Mucosa of gallbladder (tissue), 1 donor: ENCODE measurements at places on chromosomes 6 and 20. TPM values are rescaled to one million over a fixed set of nuclear protein-coding genes. Genes with fewer than 3 reads are reported as not detected.
A peak's percentile ranks its signal among the peaks of the same experiment; 100 is the strongest.

The TSHZ2 gene
- 42.9 TPM for total RNA-seq

The MAFB gene
- total RNA-seq, result 22.5 TPM

DNA sequence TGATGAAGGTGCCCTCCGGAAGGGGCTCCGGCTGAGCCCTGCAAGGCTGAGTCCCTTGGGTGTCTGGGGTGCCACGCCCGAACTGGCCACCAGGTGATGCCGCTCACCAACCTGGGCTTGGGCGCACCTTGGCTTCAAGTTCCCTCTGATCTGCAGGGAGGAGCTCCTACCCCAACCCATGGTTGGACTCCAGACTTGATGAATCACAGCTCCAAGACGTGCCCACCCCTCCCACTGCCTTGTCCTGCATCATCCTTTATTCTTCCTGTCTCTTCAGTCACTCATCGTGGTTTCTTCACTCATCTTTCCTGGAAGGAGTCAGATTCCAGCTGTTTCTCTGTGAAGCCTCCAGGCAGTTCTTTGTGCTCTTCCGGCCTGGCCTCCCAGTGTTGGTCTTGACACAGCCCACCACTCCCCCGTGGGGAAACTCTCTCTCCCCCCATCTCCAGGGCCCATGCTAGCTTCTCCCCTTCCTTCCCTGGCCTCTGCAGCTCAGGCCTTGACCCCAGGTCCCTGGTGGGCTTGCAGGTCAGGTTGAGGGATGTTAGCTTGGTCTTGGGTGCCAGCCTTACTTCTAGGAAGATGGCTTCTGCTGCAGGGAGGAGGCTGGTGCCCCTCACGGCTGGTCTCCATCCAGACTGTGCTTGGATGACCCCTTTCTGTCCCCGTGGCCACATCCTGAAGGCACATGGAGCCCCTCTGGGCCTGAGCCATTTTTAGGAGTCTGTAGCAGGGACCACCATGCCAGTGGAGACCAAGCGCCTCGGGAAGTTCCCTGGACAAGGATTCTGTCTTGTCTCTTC lies 2.6 kb upstream of the ZBP1 start:
- peak; percentile 56 for DNase-seq

DNA sequence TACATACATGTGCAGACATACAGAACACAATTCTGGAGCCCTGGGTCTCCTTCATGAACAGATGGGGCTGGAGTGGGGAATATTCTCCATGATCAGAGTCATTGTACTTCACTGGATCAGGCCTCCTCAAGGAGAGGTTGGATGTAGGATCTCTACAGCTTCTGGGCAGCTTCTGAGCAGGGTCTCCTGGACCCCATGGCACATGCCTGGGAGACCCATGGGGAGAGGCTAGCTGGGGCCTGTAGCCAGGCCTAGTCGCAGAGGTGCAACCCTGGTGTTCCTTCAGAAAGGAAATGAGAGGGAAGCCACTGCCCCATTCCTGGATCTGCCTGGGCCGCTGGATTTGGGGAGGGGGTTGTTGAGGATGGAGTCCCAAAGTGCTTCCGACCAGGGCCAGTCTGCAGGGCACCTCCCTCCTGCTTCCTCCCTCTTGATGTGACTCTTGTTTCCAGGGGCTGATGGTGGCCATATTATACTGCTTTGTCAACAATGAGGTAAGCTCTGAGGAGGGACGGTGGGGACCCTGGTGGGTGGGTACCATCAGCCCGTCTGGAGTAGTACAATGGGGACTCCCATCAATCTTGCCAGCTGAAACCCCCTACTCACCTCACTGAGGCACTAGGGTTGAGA lies 31.8 kb downstream of the GLP1R start:
- no peak for DNase-seq

DNA sequence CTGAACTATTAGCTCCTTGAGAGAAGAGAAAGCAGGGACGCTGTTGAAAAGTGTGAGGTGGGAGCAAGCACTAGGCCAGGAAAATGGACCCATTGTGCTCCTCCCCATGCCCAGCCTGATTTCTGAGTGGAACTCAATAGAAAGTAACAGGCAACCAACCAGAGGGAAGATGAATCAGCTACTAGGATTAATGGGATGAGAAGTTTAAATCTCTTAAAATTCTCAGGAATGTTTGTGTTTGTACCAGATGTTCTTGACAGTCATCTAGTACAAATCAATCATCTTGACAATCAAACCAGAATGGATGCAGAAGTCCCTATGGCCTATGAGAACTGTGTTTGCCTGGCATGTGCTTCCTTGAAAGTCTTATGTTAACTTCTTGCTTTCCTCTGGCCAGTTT lies 48.9 kb downstream of the HDDC2 start:
- DNase-seq, result no peak

- DNase-seq, result no peak
Observed at GRCh38 chr20:13142143-13142542, 78.9 kb upstream of the ISM1 start.

DNA sequence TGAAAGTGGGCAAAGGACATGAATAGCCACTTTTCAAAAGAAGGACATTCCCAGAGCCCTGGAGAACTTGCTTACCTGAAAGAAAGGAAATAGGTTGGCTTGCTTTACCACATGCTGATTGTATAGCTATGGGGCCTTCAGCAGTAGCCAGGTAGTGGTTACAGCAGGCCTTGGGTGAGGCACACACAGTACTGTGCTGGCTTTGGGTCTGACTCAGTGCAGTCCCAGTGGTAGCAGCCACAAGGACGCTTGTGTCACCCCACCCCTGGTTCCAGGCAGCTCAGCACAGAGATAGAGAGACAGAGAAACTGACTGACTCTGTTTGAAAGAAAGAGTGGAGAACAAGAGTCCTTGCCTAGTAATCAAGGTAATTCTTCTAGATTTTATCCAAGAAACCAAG lies 201.0 kb upstream of the EYS start:
- DNase-seq, result no peak

- no peak for DNase-seq
Observed at GRCh38 chr20:52619101-52619500, 353.1 kb upstream of the TSHZ2 start.

GRCh38 chr6:25671652-25672051 lies 19.6 kb downstream of the SCGN start:
- DNase-seq, result no peak
